HL-60 (cell line): ENCODE measurements at places on chromosomes 11 and 22.

- no peak for DNase-seq
Measured at GRCh38 chr22:45692549-45692948, 20.9 kb downstream of the ATXN10 start.

- DNase-seq: no peak
Measured at GRCh38 chr22:19483481-19484244, 3.9 kb downstream of the CDC45 start.

- DNase-seq: no peak
Measured at GRCh38 chr22:19113429-19113828, 8.8 kb downstream of the DGCR2 start.

DNA sequence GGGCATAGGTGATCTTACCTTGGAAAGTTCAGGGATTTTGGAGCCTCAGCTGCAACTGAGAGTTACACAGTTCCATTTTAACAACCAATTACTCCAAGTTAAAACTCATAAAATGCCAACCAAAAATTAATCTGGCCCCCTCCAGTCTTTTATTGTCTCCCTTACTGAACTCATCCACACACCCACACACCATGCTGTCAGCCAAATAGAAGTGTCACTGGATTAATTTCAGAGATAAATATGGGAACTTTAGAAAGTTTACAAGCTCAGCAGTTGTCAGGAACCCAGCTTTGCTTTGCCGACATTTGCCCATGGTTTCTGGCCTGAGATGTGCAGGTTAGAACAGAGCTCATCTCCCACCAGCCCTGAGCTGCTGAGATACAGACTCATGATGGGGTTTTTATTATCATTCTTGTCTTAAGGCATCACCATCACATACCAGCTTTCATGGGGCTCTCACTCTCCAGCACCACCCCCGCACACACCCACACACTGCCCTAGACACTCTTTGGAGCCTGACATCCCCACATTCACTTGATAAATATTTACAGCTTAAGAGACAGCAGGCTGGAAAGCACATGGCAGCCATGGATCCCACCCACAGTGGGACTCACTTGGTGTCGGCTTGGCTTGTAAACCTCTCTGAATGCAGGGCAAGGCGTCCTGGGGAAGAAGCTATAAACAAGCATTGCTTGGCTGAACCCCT, 23.7 kb upstream of the CTR9 start:
- no peak for DNase-seq

- DNase-seq: no peak
Measured at GRCh38 chr11:4022669-4023068, 71.9 kb upstream of the RRM1 start.
